Stimulated activated CD8-positive, alpha-beta memory T cell treated with anti-CD3 and anti-CD28 coated beads, Interleukin-12 subunit alpha, Interleukin-12 subunit beta, amount 100 ng/mL, for 1 hour (primary cell): ENCODE measurements at places on chromosomes 1 and 21.

DNA sequence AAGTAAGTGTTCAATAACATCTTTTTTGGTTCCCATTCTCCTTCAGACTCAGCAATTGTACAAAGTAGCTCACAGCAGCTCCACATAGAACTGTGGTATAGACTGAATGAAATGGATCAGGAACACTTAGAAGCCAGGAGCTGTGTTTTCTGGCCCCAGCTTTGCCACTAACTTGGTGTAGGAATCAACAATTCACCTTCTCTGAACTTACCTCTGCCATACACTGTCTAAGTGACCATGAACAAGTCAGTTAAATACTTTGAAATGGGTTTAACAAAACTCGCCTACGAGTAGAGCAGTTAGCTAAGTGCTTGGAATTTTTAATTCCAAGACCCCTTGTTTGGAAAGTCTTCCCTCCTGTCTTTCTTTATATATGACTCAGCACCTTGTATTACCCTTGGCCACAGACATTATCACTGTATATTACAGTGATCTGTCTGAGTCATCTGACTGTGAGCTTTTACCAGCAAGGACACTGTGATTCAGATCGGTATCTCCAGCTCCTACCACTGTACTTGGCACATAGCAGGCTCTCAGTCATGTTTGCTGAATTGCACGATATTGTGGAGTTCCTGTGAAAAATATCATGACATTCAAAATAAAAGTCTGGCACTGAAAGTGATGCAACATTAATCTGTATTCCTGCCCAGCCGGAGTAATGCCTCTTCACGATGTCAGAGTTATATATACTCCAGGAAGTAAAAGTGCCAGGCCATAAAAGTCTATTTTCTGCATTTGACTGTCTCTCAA, 101.7 kb upstream of the BEND5 start:
- no peak for DNase-seq

DNA sequence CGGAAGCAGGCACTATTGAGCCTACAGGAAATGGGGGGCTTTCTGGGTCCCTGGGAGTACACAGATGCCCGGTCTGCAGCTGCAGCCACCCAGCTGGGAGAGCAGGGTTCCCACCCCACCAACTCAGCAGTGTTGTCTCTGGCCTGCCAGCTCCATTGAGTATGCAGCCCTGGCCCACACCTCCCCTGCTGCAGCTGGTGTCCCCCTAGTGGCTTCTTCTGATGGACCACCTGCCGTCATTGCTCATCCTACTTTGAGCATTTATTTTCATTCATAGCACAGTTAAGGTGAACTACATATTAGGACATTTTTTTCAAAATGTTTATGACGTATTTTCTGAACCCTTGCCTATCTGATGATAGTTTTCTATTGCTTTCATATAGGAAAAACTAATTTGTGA, 189.8 kb upstream of the LYPLAL1 start:
- no peak for DNase-seq

GRCh38 chr1:24960071-24960801, 30.2 kb upstream of the RUNX3 start:
- DNase-seq: no peak

GRCh38 chr1:160614410-160614809, 32.4 kb downstream of the SLAMF1 start:
- no peak for DNase-seq

DNA sequence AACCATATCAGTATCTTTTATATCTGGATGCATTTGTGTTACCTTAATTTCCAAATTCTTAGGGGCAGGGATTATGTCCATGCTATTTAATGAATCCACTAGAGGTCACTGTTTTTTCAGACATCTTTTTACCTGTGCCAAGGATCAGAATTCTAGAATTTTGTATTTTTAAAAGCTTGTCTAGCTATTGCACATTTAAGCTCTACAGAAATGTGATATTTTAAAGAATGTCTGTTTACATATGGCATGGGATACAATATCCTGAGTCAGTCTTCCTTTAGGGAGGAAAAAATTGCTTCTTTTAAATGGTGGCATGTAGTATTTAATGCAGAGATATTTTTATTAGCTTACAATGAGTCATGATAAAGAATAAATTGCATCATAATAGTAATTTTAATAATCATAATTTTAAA, 11.3 kb downstream of the RPAP2 start:
- DNase-seq: no peak

- no peak for DNase-seq
These were observed 37.6 kb upstream of the CLIC4 start for GRCh38 chr1:24707687-24708086.

DNA sequence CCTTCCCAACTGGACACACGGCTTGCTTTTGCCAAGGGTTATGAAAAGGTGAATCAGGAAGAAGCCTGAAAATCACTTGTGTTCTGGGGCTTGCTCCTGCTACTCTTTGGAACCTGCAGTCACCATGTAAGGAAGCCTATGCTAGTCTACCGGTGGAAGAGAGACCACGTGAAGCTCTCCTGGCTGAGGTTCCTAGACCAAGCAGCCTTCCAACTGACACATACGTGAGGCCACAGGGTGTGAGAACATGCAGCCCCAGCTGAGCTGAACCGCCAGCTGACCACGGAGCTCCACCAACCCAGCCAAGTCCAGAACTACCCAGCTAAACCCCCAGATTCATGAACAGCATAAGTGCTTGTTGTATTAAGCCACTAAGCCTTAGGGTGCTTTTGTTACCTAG, 72.8 kb upstream of the KRTAP19-8 start:
- DNase-seq: no peak

DNA sequence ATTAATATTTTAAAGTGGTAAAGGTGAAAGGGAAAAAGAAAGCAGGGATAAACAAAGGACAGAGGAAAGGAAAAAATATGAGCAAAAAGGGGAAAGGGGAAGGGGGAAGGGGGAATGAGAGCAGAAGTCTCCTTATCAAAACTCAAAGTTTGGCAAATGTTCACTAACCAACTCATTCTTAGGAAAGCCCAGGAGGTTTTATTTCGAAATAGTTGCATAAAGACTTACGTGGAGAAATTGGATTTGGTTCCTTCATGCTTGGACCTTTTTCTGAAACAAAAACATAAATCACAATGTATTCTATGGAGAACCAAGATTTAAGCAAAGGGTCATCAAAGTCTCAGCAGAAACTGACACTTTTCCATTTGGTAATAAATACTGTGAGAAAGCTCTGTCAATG, 188.1 kb downstream of the TGFBR3 start:
- no peak for DNase-seq

DNA sequence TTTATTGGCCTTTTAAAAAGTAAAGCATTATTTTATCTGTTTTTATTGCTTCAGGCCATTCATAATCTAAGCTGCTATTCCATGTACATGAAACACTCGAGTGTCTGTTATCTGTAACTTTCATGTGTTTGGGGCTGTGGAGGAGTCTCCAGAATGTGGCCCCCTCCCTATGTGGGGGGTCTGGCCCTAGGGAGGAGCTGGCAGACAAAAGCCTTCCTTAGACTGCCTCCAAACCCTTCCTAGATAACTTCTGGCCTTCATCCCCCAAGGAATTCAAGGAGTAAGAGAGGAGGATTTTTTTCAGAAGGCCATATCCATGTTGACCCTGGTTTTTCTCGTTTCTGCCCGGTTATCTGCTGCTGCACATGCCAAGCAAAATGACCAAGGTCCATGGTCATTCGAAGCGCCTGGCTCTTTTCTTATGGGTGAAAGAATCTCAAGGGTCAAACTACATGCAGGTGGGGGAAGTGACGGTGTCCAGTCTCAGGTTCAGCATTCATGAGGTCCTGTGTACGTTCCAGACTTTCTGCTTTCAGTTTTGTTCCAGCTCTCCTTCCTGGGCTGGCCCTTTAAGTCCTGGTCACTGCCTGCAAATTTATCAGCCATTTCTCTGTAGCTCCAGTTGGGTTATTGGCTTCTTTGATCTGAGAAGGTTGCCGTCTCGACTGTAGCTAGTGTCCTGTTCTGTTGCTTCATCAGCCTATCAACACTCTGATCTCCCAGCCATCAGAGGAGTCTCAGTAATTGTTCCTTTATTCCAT, 8.3 kb downstream of the TENT5C start:
- DNase-seq: no peak

- DNase-seq: no peak
These were observed 122.6 kb downstream of the KCNJ6 start for GRCh38 chr21:37793660-37794059.

- no peak for DNase-seq
These were observed 4.2 kb downstream of the MANEAL start for GRCh38 chr1:37797750-37798345.

- no peak for DNase-seq
These were observed 6.3 kb downstream of the C1orf74 start for GRCh38 chr1:209778102-209778501.

DNA sequence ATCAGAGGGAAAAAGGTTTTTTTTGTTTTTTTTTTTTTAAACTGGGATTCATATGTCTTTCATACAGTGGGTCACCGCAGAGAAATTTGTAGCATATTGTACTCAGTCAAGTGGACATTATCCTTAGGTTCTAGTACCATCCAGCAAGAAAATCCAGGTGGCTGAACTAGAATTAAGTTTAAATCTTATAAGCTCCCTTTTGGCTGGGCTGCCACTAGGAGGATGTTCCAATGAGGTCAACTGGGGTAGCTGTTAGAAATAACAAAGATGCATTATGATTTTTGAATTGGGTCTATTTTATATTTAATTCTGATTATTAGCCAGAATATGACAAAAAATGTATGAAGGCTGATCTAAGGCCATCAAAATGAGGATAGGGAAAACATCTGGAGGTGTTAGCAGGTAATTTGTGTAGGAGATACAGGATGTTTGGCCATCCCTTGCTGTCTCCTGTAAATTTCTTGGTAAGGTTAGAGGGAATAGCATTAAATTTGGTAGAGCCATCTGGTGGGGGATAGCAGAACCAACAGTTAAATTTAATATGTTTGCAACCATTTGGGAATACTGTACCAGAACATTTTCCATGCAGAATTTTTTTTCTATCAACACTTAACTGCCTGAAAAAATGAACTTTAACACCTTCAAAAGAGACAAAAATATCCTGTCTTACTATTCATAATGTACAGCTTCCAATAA, 568.5 kb upstream of the B3GALT2 start:
- DNase-seq: no peak

GRCh38 chr1:76035053-76035452, 39.5 kb upstream of the ST6GALNAC3 start:
- no peak for DNase-seq

DNA sequence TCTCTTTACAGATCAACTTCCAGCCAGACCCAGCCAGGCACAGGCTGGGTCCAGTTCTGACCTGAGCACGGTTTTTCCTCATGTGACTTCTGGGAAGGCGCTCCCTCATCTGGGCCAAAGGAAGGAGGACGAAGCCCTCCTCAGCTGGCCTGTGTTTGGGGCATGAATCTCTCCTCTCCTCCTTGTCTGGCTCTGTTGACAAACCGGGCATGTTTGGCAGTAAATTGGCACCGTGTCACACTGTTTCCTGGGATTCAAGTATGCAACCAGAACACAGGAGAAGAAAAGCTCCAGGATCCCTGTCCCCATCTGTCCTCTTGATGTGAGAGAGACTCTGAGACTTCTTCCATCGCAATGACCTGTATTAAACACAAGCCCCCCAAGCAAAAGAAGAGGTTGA, 18.3 kb downstream of the NECAP2 start:
- DNase-seq: no peak

GRCh38 chr1:182183606-182184005, 122.1 kb upstream of the ZNF648 start:
- no peak for DNase-seq
